ENCODE measurements at places on chromosomes 12 and 14.

DNA sequence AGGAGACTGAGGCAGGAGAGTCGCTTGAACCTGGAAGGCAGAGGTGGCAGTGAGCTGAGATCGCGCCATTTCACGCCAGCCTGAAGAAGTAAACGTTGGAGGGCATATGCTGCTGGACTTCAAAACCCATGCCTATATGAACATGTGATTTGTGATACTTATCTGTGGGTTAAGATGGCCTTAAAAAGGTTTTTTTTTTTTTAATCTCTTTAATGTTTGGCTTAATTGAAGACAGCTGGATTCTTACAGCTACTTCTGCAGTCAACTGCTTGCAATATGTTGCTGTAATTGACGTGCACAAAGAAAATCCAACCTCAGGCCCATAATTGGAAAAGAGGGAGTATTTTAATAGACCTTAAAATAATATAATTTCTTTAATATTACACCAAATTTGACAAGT, 1.5 kb upstream of the B3GNT4 start:
- no peak for DNase-seq

DNA sequence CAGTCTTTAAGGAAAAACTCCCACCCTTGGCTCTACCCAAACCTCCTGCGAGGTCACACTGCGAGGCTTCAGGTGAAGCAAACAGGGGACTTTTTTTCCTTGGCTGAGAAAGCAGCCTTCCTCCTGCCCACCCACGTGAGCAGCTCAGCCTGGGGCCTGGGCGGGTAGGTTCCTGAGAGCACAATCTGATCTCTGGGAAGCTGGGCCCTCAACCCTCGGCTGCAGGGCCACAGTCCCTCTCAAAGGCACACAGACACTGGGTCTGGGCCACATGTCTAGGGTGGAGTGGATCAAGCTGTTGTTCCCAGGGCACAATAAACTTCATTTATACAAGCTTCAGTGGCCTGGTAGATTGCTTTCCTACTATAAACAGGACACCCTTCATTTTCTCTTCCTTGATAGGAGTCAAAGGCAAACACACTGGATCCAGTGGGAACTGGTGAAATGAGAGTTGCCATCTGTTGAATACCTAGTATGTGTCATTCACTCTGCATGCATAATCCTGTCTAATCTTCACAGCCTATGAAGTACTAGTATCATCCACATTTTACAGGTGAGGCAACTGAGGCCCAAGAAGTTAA, 41.3 kb upstream of the PNMA1 start:
- peak; percentile 58 for DNase-seq

- no peak for DNase-seq
Observed at GRCh38 chr12:46459111-46459510, 86.5 kb upstream of the SLC38A2 start.

GRCh38 chr14:69713993-69714679, 52.8 kb upstream of the SRSF5 start:
- DNase-seq = no peak

GRCh38 chr12:51098611-51099010, 15.2 kb upstream of the CSRNP2 start:
- no peak for DNase-seq

GRCh38 chr12:12427568-12427967, 70.7 kb downstream of the BORCS5 start:
- no peak for DNase-seq

GRCh38 chr12:104605685-104606084, 148.9 kb downstream of the CHST11 start:
- no peak for DNase-seq

GRCh38 chr12:42923583-42923982, 334.0 kb upstream of the PRICKLE1 start:
- no peak for DNase-seq

DNA sequence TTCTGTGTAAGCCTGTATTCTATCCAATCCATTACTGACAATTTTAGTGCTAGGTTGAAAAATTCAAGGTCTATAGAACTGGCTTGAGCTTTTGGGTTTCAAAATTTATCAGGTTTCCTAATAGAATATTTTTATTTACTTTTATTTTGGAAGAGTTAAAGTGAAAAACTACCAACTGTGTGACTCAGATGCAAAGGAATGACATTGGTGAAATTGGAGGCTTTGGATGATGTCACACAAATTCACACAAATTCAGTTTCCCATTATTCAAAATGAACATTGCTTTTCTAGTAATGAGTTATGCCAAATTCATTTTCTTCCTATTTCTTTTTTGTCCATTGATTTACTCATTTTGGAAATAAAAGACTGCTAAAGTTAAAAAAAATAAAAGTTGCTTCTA, 186.9 kb downstream of the ALX1 start:
- DNase-seq = no peak

DNA sequence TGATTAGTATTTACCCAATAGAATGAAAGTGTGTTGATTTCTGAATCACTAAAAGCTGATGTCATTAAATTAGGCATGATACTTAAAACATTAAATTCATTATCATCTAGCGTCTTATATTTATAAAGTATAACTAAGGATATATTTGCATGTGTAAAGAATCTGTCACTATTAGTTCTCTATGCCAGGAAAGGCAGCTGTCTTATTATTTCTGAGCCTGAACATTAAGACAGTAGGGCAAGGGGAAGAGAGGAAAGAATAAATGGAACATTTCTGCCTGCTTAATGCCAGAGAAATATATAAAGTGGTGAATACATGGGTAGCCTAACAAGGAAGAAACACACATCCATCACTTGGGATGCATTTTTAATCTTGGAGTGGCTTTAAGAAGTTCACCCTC, 965.1 kb upstream of the TMEM132C start:
- DNase-seq = no peak

- DNase-seq = no peak
Observed at GRCh38 chr14:34081576-34082136, 130.8 kb upstream of the EGLN3 start.

DNA sequence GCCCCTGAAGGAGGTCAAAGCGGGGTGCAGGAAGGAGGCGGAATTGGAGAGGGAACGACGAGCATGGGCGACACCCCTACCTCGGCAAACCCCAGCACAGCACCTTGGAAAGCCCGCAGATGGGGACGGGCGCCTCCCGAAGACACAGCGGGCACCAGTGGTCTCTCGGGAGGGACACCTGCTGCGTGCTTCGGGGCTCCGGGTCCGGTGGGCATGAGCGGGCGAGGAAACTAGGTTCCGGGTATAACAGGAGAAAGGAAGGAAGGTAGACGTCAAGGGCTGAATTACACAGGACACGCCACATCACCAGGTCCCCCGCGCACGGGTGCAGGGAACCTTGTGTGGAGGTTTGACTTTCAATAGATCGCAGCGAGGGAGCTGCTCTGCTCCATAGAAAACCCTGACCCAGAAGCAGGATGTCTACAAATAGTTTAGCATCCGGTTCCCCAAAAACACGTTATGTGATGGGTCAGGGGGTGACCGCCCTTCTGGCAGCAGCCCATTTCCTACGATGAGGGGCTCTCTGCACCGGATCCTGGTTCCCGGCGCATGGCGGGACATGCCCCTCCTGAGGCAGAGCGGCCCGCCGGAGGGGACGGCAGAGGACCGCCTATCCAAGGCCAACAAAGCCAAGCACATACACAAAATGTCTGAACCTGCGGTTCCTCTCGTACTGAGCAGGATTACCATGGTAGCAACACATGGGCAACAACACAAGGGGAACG, 196.9 kb downstream of the ALG10 start:
- DNase-seq = peak; percentile 34

- DNase-seq = no peak
Observed at GRCh38 chr12:56267443-56268071, 815 bp downstream of the COQ10A start.

- DNase-seq = no peak
Observed at GRCh38 chr14:87935886-87936285, 57.1 kb downstream of the GALC start.

DNA sequence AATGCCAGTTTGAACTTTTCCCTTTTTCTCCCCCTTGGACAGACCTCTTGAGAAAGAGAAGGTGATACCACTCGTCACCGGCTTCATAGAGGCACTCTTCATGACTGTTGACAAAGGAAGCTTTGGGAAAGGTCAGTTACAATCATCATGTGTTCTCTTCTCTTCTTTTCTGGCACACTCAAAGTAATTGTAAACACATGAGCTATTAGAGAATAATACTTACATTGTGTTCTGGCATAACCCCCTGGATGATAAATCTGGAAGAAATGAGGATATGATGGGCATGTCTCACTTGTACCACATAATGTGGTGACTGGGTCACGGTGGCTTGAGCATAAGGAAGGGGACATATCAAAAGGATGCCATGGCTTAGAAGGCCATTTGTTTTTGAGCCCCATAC, 20.0 kb downstream of the UTP20 start:
- peak; percentile 26 for DNase-seq

DNA sequence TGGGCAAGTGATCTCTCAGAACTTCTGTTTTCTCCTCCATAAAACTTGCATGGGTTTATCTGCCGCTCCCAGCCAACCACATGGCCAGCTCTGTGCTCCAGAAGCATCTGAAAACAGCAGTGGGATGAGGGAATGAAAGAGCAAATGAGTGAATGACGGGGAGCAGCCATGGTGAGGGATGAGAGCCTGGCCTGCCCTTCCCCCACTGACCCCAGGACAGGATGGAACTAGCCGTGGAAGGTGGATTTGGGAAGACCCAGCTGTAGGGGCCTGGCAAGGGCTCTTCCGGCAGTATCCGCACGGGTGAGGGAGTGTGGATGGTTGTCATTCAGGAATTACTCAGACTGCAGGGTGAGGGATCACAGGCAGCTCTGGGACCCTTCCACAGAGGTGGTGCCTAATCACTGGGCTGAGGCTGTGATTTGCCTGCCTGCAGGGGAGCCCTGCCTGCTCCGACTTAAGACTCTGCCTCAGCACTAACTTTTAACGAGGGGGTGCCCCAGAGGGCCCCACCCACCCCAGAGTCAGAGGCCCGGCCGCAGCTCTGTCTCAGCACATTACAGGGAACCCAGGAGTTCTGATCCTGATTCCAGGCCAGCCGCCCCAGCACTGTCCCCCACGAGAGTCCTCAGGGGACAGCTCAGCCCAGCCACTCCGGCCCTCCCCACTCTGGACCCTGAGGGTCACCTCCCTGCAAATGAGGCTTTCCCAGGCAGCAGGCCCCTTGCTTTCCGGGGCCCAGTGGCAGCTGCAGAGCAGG, 136.8 kb upstream of the C14orf180 start:
- DNase-seq = no peak

- DNase-seq = no peak
Observed at GRCh38 chr12:75543529-75543928, 32.1 kb upstream of the KRR1 start.

GRCh38 chr12:108596854-108597558, 878 bp downstream of the TMEM119 start:
- no peak for DNase-seq

DNA sequence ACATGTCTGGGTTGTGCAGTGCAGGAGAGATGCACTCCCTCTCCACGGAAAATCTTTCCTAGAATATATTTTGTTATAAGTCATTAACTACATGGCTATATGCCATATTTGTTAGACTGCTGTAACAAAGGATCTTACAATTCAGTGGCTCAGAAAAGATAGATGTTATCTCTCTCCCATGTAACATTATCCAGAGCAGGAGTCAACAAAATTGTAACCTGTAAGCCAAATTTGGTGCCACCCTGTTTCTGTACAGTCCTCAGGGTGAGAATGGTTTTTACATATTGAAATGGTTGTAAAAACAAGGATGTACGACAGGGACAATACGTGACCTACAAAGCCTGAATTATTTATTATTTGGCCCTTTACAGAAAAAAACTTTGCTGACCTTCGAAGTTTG, 155.5 kb downstream of the KIF21A start:
- DNase-seq = no peak

DNA sequence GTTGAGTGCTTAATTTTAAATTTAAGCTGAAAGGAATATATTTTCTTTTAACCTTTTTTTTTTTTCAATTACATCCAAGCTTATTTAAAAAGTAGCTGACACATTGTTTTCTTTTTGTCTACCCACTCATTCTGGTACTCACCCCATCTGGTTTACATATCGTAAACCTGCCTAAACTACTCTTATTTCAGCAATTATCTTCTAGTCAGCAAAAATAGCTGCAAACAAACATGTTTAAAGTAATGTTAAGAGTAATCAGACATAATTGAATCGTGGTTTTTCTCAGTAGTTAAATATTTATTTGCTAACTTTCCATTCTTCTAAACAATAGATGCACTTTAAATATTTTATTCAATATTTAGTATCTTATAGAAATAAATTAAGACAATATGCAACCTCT, 492.7 kb upstream of the MGAT4C start:
- no peak for DNase-seq

DNA sequence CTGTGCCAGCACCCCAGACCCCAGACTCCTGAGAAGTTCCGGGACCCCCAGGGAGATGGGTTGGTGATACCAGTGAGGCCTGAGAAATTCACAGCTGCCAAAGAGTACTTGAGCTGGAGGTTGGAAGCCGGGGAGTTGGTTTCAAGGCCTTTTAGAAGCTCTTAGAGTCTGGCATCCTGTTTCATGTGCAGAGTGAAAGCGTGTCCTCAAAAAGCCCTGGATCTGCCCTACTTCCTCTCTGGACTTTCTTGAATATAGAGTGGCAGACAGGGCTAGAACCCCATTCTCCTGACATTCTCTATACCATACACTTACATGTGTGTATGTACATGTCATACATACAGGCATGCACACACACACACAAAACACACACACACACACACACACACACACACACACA, 31.3 kb upstream of the PPM1A start:
- no peak for DNase-seq

Measured in amygdala (tissue), 56 donors.